ENCODE measurements at places on chromosomes 12 and 14.

- DNase-seq = no peak
Measured at GRCh38 chr12:2900642-2901041, 10.0 kb downstream of the TULP3 start.

GRCh38 chr12:22924391-22924790, 299.4 kb downstream of the ETNK1 start:
- no peak for DNase-seq

- DNase-seq = no peak
Measured at GRCh38 chr12:46517579-46517962, 145.0 kb upstream of the SLC38A2 start.

- DNase-seq = no peak
Measured at GRCh38 chr12:112025808-112026375, 12.7 kb downstream of the ERP29 start.

GRCh38 chr12:27309293-27309994, 23.2 kb upstream of the BMAL2 start:
- DNase-seq = no peak

- no peak for DNase-seq
Measured at GRCh38 chr12:75855360-75855759, 176.2 kb downstream of the PHLDA1 start.
